ENCODE measurements at places on chromosomes 2 and 18. TPM values are rescaled to one million over a fixed set of nuclear protein-coding genes. Genes with fewer than 3 reads are reported as not detected.

The MC5R gene
- total RNA-seq: not detected

The AP1S3 gene
- 15.5 TPM for total RNA-seq

The EFHD1 gene
- total RNA-seq: 0.71 TPM

GRCh38 chr2:163708265-163708664, 27.5 kb downstream of the FIGN start:
- no peak for DNase-seq

DNA sequence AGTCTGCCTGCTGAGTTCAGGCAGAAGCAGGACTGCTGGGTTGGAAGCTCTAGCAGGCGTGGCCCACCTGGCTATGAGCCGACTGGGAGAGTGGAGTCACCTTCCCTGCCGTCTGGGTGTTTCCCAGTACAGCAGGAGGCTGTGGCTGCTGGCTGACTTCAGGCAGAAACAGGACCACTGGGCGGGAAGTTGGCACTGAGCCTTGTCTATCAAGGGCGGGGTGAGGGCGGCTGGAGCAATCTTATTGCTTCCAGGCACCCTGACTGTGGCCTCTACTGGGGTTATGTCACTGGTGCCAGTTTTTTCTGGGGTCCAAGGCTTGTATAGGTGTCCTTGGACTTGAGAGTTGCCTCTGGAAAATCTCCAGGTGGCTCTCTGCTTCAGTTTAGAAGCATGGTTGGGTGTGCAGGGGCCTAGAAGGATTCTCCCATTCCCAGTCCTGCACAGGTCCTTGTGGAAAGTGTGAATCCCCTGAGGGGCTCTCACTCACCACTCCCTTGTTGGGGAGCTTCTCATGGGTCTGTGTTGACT, 30.5 kb downstream of the LTBP1 start:
- no peak for DNase-seq

GRCh38 chr2:241561832-241562231, 3.3 kb downstream of the BOK start:
- no peak for DNase-seq

GRCh38 chr18:42274488-42275137, 319.6 kb downstream of the PIK3C3 start:
- peak; percentile 79 for DNase-seq
